ENCODE measurements at places on chromosomes 1 and 21.

GRCh38 chr1:45134461-45134873 lies 71.9 kb downstream of the ZSWIM5 start:
- DNase-seq = no peak

DNA sequence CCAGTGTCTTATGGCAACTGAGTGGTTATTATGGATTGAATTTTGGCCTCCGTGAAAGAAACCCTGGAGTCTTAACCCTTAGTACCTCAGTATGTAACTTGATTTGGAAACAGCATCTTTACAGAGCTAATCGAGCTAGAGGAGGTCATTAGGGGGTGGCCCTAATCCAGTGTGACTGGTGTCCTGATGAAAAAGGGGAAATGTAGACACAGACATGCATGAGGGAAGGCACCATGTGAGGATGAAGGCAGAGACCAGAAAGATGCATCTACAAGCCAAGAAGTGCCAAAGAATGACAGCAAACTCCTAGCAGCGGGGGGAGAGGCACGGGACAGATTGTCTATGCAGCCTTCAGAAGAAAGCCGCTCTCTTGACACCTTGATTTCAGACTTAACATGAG lies 14.7 kb downstream of the DOP1B start:
- no peak for DNase-seq

- DNase-seq = no peak
Measured at GRCh38 chr1:182841368-182841988, 2.3 kb downstream of the DHX9 start.

GRCh38 chr1:147201276-147201675 lies 23.9 kb downstream of the FMO5 start:
- DNase-seq = no peak

DNA sequence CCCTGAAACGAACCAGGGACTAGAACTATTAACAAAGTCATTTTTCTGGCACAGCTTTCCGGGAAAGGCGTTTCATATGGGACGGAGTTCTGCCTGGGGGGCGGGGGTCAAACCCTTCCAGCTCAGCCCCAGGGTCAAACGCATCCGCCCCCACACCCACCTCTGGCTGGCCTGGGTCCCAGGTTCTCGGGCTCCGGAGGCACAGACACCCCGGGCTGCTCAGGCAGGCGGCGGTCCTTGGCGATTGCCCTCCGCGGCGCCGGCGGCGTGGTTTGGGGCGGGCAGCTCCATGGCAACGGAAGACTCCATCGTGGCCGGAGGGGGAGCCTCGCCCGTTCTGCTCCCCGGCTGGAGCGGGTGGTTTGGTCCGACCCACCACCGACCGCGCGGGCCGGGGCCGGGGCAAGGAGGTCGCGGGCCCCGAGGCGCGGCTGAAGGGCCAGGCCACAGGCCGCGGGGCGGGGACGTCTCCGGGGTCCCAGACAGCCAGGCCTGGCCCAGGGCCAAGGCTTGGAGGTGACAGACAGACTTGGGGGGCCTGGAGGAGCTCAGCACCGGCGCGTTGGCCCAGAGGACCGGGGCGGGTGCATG lies at the start of gene CFAP74:
CFAP74 (minus strand) TSS at position 246 of the 591 bp plus-strand sequence. CDS start 12,830 bp downstream, outside the sequence.
- no peak for DNase-seq

DNA sequence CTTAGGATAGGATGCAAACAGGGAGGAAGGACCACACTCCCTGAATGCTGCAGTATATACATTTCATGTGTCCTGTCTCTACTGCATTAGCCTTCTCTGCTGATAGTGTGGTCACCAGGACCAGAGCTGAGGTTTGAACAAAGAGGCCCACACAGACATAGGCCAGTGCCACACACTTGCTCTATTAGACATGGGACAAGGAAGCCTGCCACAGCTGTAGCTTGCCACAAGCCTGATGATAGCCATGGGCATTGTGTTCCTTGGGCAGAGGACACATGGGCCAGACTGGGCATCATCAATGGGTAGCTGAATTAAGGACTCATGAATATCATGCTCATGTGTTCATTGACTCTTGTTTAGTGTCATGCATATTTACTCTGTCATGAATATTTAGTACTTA lies 10.4 kb downstream of the CAMSAP2 start:
- no peak for DNase-seq

DNA sequence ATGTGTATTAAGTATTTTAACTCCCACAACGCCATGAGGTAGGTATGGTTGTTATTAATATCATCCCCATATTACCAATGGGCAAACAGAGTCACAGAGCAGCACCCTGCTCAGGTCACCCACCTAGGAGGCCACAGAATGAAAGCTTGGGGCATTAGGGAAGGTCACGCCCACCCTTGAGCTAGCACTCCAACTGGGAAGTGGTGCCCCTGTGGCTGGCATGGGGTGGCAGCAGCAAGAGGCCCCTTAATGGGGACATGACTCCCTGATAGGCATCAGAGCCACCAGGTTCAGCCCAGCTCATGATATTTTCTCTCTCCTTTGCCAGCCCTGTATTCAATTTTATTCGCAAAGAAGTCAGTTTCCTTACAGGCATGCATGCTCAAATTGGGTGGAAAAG lies 90.6 kb downstream of the DMRTB1 start:
- no peak for DNase-seq

DNA sequence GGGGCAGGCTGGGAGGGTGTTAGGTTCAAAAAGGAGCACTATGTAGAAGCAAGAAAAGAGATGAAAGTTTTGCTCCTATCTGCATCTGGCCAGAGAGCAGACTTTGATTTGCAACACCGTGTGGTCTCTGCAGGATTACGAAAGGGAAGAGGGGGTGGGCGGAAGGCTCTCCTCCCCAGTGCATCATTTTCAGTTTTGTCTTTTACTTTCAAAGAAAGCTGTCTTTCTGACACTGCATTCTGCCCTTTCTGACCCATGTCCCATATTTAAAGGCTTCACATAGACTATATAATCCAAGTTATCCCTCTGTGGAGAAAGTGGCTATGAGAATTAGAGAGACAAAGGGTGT lies 126.5 kb downstream of the RHOU start:
- DNase-seq = no peak

DNA sequence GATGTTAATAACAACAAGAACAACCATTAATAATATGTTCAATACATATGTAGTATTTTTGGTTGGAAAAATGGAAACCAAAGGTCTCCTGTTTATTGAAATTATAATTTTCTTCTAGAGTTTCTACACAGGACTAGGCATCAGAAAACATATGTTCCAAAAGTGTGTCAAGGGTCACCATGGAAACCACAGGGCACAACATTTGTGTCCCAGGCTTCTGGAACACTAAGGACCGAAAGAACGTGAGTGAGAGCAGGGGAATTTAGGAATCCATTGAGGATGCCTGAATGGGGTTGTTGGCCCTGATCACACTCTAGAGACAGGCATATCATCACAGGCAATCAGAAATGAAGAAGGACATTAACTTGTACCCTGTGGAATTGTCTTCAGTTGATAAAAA lies 7.5 kb upstream of the CDC14A start:
- DNase-seq = no peak

DNA sequence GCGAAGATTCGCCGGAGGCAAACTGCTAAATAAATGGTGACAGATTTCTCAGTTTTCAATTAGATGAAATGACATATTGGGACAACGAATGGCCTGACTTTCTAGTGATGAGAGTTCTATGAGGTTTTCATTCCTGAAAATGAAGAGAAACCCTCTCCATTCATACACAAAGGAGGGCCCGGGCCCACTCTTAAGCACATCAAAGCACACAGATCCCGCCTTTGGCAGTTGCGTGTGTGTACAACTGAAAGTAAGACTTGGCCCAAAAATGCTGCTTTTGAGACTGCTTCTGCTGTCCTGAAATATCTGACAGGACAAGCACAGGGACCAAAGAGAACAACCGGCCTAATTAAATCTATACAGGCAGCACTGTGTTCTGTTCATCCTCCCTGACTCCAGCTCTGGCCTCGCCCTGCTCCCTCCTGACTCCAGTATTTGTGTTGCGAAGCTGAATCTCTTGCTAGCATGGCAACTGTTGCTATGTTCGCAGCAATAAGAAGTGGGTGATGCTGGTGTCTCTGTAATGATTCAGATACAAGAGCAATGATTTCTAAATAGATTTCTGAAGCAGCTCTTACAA lies 7.4 kb downstream of the LRRC53 start:
- no peak for DNase-seq

GRCh38 chr1:208668991-208669390 lies 424.8 kb upstream of the PLXNA2 start:
- DNase-seq = no peak

- no peak for DNase-seq
Measured at GRCh38 chr1:244760471-244760870, 75.0 kb upstream of the COX20 start.

GRCh38 chr1:85078903-85079302 lies 30.6 kb upstream of the MCOLN3 start:
- DNase-seq = no peak

DNA sequence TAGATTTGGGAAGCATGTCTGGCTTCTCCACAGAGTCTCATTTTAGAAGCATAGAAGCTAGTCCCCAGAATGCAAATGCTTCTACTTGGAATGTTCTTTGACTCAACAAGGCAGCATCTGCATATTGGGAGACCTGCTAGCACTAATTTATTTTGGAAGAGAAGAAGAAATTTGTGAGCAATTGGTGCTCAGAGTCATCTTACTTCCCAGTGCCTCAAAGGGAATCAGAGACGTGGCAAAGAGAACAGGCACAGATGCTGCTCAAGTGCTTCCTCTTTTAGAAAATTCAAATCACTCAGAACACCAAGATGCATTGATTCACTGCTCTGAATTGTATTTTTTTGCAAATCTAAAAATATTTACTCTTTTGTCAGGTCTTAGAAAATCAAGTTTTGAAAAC lies 255.7 kb downstream of the BRINP2 start:
- no peak for DNase-seq

GRCh38 chr1:167545349-167545748 lies 8.2 kb downstream of the CREG1 start:
- DNase-seq = no peak

- DNase-seq = no peak
Measured at GRCh38 chr1:194786027-194786426, 1599.6 kb upstream of the B3GALT2 start.

DNA sequence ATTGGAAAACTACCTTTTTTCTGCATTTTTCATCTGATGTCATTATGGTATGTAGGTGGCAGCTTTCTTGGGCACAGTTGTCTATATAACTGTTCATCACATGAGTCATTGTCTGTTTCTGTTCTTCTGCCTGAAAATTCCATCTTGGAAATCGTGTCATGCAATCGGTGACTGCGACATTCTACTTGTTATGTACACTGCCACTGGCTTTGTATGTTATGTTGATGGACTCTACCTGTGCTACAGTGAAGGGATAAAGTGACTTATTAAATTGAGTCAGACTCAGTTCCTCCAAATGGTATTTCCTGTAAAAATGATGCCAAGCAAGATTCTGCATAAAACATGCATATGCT lies 8.6 kb downstream of the SMAP2 start:
- no peak for DNase-seq

DNA sequence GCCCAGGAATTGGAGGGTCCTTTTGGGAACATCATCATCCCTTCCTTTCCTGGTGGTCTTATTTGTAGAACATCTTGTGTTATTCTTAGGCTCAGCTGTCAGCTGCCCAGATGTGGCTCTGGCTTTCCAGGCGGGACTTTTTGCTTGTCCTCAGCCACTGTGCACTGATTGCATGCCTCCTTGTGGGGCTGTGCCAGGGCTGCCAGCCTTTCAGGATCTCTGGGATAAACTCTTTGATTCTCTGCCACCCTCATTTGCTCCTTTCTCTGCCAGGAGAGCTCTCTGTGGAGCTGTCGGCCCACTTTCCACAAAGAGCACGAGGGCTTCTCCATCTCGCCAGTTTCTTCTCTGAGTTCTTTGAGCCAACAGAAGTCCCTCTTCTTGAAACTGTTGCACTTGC lies 63.1 kb downstream of the PTPRU start:
- DNase-seq = no peak

GRCh38 chr1:99571092-99571734 lies 74.7 kb upstream of the PALMD start:
- no peak for DNase-seq

GRCh38 chr1:246681900-246682895 lies 42.0 kb upstream of the SCCPDH start:
- DNase-seq = no peak

DNA sequence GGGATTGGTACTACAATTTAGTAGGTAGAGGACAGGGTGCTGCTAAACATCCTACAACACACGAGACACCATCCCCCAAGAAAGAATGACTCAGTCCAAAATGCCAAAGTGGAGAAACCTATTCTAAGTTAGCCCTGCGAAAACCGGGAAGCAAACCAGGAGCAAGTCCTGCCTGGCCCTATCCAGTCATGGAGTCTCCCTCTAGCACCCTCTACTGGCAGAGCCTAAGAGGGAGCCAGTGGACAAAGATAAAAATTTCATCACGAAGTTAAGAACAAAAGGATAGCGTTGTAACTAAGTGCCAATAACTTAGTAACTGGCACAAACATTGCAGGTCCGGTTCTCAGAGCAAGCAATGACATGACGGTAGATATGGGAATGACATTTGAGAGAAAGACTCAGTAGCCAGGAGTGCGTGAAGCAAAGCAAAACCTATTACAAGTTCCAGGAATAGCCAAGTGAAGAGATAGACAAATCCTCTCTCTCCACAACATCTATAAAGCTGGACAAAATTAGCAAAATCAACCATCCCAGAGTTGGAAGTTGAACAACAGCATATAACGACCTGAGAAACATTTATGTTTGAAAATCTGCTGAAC lies 383.5 kb downstream of the OMA1 start:
- no peak for DNase-seq

DNA sequence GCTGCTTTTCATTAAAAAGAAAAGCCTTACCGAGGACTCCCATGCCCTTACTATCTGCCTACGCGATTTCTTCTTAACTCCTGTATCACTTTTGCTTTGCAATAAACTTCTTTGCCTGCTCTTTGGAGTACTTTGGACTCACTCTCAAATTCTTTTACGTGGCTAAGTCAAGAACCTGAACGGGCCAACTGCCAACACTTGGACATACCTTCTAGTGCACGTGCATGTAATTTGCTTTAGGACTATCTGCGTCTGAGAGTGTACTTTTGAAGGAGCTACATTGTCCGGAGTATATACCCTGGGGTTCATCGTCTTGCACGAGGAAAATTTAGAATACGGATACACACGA lies 3.6 kb upstream of the OTUD3 start:
- no peak for DNase-seq

GRCh38 chr1:173818459-173818858 lies 6.0 kb upstream of the DARS2 start:
- no peak for DNase-seq

GRCh38 chr1:204528677-204529076 lies 12.5 kb downstream of the MDM4 start:
- no peak for DNase-seq

DNA sequence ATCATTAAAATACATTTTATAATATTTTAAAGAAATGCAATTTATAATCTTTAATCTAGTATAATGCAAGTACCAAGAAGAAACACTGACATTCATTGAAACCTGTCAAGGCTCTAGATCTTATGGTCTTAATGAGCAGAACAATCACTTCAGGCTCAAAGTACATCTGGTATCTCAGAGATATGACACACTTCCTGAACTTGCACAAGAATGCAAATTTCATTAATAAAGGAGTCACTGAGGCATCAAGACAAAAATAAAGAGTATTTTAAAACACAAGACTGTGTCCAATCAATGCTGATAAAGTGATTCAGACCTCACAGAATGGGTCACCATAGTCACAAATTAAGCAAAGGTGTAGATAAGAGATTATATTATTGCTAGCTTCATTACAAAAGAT lies 178.1 kb downstream of the AK5 start:
- DNase-seq = no peak

Measured in activated CD4-positive, CD25-positive, alpha-beta regulatory T cell (primary cell).